Lung microvascular endothelial cell (primary cell): ENCODE measurements at places on chromosomes 3 and 15. TPM values are rescaled to one million over a fixed set of nuclear protein-coding genes. Genes with fewer than 3 reads are reported as not detected.

DNA sequence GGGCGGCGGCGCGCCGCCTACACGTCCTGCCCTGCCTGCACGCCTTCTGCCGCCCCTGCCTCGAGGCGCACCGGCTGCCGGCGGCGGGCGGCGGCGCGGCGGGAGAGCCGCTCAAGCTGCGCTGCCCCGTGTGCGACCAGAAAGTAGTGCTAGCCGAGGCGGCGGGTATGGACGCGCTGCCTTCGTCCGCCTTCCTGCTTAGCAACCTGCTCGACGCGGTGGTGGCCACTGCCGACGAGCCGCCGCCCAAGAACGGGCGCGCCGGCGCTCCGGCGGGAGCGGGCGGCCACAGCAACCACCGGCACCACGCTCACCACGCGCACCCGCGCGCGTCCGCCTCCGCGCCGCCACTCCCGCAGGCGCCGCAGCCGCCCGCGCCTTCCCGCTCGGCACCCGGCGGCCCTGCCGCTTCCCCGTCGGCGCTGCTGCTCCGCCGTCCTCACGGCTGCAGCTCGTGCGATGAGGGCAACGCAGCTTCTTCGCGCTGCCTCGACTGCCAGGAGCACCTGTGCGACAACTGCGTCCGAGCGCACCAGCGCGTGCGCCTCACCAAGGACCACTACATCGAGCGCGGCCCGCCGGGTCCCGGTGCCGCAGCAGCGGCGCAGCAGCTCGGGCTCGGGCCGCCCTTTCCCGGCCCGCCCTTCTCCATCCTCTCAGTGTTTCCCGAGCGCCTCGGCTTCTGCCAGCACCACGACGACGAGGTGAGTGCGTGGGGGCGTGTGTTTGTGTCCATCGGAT, 602 bp downstream of the TRIM71 start:
- peak; percentile 4 for DNase-seq

GRCh38 chr15:78195735-78196201, 38.6 kb downstream of the ACSBG1 start:
- DNase-seq: peak; percentile 32

DNA sequence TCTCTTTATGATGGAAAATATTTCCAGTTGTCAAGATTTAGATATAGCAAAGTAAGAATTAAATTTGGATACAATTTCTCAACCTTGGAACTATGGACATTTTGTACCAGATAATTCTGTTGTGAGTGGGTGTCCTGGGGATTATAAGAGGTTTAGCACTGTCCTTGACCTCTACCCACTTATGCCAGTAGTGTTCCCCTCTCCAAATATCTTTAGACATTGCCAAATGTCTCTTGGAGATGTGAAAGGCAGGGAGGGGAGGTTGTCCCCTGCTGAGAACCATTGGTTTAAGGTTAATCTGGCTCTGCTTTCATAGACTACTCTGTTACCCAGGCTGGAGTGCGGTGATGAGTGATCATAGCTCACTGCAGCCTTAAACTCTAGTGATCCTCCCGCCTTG, at the start of gene EBLN2:
Gene EBLN2, plus strand, starts transcription at position 244 of the 400 bp plus-strand sequence. CDS start 423 bp downstream, outside the sequence.
- DNase-seq: no peak

DNA sequence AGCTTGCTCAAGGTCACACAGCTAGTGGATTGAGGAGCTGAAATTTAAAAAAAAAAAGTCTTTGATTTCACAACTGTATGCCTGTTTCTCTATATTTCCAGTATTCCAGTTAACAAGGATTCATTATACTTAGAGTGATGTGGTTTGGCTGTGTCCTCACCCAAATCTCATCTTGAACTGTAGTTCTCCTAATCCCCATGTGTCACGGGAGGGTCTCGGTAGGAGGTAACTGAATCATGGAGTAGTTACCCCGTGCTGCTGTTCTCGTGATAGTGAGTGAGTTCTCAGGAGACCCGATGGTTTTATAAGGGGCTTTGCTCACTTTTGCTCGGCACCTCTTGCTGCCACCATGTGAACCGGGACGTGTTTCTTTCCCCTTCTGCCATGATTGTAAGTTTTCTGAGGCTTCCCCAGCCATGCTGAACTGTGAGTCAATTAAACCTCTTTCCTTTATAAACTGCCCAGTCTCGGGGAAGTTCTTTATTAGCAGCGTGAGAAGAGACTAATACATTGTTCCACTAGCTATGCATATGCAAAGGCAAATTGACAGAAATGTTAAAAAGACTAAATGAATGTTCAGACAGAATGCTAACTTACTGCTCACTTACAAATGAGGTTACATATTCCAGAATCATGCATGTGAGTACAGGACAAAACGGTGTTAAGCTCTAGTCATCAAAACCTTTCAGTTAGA, 1101.9 kb downstream of the ROBO1 start:
- no peak for DNase-seq

GRCh38 chr3:143071776-143072175, 47.8 kb upstream of the CHST2 start:
- DNase-seq: no peak

DNA sequence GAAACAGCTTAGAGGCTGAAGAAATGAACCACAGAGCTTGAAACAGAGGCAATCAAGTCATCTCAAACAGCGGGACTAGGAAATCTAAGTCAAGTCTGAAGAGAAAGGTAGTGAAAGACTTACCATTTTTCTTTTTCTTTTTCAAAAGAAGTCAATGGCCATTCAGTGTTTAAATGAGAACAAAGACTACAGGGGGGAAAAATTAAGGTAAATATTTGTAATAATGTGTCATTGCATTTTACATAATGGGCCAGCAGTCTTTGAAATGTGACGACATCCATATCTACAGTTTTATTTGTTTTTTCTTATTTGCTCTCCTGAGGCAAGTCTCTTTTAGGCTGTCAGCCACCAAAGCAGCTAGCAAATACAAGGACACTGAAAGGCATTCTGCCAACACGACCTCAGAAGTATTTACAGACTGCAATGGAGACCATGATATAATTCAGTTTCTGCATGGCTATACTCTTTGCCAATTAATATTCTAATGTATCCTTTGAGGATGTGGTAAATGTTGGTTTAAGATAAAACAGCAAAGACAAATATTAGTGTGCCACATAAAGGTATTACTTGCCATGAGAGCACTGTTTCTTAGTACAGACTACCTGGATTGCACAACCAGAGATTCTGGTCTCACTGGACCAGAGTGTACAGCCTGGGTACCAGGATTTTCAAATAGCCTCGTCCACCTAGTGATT, 307.0 kb upstream of the THBS1 start:
- DNase-seq: no peak

DNA sequence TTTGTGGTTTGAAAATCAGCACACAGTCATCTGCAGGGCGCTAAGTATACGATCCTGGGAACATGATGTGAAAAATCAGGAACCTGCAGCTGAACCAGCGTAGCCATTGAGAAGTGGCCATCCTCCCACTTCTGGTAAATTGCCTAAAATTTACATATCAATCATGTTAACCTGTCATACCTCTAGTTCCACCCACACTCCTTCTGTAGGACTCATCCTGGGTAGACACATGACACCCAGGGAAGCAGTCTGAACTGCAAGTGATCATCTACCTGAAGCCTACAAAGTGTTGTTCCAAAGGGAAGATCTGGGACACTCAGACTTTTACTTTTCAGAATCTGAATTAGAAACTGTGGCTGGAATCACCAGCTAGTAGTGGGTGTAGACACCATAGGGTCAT, 5.5 kb upstream of the PSMD6 start:
- no peak for DNase-seq

DNA sequence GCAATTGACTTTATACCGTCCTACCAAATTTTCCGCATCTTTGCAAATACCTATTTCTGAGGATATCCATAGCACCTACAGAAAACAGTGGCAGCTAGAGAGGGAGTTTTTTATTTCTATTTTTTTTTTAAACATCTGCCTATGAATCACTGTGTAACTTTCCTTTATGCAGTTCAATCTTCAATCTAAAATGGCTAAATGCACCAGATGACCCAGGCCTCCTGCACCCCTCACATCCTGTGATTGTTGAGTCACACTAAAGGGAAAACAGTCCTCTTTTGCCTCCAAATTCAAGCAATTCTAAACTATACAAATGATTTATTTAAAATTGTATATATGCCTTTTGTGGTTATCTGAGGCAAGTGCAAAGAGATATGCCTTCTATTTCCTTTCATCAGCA, 20.1 kb upstream of the BCL6 start:
- DNase-seq: peak; percentile 77

- DNase-seq: no peak
Observed at GRCh38 chr15:52797625-52798501, 7.7 kb upstream of the ONECUT1 start.

DNA sequence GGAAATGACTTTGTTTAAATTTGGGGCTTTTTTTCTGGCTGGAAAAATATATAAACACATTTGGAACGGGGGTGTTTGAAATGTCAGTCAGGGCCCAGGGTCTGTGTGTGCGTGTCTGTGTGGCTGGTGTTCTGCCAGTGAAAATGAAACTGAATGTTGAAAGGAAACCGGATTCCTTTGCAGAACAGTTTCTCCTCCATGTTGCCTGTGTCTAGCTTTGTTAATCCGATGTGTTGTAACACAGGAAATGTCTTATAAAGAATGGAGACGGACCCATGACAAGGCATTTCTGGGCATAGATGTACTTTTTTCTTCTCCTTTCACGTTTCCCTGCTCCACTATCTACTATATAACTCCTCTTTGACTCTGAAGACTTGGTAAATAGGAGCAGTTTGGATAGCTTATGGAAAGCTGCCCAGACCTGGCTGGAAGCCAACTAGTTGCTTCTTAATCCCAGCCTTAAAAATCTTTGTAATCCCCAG, 2.8 kb downstream of the SQOR start:
- DNase-seq: peak; percentile 95

GRCh38 chr3:178823591-178824246, 247.9 kb downstream of the ZMAT3 start:
- no peak for DNase-seq

DNA sequence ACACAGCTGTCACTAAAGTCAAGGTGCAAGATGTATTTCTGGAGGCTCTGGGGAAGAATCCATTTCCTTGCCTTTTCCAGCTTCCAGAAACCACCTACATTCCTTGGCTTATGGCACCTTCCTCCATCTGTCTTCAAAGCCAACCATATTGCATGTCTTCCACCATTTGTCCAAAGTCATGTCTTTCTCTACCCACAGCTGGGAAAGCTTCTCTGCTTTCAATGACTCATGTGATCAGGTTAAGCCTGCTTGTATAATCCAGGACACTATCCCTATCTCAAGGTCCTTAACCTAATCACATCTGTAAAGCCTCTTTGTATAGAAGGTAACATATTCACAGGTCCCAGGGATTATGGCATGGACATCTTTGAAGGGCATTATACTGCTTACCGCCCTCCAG, 14.2 kb downstream of the ARHGAP31 start:
- no peak for DNase-seq

- no peak for DNase-seq
Observed at GRCh38 chr3:116896116-116896515, 186.5 kb downstream of the TUSC7 start.

- DNase-seq: peak; percentile 82
Observed at GRCh38 chr3:114874522-114874971, 272.5 kb downstream of the ZBTB20 start.

- no peak for DNase-seq
Observed at GRCh38 chr3:100941041-100941440, 52.2 kb downstream of the ABI3BP start.

DNA sequence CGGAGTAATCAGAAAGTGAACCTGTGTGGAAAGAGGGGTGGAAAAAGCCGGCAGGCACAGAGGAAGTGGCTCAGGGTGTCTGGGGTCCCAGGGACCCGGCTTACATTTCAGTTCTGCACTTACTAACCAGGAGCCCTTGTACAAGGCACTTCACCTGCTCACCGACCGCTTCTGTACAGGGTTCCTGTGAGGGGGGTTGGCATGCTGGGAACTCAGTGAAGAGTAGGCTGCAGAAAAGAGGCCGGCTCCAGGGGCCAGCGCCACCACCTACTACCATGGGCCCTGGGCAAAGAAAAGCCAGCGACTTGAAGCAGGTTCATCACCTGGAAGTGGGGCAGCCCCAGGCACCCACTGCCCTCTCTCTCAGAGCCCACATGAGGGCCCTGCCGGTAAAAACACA, 6.2 kb downstream of the STIMATE start:
- no peak for DNase-seq

GRCh38 chr15:66873856-66874255, 171.8 kb downstream of the SMAD6 start:
- DNase-seq: no peak

DNA sequence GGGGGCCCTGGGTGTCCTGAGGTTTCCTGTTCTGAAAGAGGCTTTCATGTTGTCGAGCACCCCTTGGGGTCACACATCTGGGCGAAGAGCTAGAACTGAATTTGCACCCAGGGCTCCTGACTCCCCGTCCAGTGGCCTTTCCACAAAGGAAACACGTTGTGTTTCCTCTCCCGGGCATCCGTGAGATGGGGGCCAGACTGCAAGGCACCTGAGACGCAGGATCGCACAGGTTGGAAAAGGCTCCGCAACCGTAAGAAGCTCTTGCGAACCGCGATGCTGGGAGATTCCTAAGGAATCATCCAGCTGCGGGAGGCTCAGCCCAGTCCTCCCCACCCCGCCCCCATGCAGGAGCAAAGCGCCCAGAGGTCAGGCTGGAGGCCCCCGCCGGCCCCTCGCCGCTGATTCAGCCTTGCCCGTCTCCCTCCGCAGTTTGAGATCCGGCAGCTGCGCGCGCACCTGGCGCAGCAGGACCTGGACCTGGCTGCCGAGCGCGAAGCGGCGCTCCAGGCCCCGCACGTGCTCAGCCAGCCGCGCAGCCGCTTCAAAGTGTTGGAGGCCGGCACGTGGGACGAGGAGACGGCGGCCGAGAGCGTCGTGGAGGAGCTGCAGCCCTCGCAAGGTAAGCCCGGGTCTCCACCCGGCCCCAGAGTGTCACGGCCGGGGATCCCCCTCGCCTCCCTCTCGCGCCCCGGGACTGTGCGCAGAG, 119.6 kb downstream of the ETFA start:
- peak; percentile 20 for DNase-seq

DNA sequence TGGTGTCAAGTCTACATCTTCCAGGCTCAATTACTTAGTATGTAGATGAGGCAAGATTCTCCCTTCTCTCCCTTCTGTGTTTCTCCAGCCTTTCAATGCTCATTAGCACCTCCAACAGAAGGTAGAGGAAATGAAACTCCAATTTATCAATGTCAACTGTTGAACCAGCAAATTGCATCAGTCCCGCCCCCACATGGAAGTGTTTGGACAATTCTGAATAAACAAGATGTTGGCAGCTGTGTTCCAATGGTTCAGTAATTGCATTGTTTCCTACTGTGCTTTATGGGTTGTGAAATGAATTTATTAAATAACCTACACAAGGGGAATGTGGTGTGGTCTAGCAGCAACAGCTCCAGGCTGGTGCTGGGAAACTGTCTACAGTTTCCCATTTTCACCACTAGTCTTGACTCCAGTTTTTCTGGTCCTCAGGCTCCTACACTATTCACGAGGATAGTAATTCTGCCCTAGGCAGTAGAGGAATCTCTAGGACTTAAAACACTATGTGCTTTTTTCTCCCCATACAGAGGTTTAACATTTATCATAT, 91.9 kb downstream of the MB21D2 start:
- peak; percentile 53 for DNase-seq

GRCh38 chr3:71025010-71025409, 558.5 kb downstream of the FOXP1 start:
- no peak for DNase-seq

GRCh38 chr3:45772341-45773035, 23.8 kb downstream of the SLC6A20 start:
- DNase-seq: no peak

The NOX5 gene
- under 0.01 TPM in 1 of 2 replicates, not detected in the other for total RNA-seq

The PLCH1 gene
- total RNA-seq: not detected in 2 replicates

The SLC38A3 gene
- total RNA-seq: under 0.01 TPM in 1 of 2 replicates, not detected in the other

The SAMMSON gene
- not detected in 2 replicates for total RNA-seq

The DLL4 gene
- total RNA-seq: 48.0 and 75.2 TPM in 2 replicates

The GOLGA6L7 gene
- not detected in 2 replicates for total RNA-seq

The SH3GL3 gene
- total RNA-seq: under 0.01 TPM in 1 of 2 replicates, not detected in the other

The CNTN6 gene
- 0.22 TPM in 1 of 2 replicates, not detected in the other for total RNA-seq
